Endodermal cell (in vitro differentiated cells): ENCODE measurements at places on chromosomes 16 and 17.

DNA sequence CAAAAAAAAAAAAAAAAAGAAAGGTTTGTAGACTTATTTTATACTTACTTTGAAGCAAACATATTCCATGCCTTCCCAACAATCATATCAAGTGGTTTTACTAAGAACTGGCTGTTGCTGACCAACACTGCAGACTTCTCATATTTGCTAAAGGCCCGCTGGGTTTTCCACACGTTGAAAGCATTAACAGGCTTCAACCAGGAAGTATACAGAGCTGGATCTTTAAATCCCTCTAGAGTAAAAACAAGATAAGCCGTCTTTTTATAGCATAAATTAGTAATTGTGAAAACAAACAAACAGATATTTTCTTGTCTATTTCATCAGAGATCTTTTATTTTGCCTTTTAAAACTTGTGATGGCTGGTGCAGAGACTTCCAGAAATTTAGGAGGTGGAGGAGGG is 29.1 kb downstream of the TUBD1 start:
- no peak for DNase-seq

GRCh38 chr16:51152691-51153576 is 1.9 kb upstream of the SALL1 start:
- DNase-seq: peak; percentile 85

- DNase-seq: peak; percentile 87
Observed at GRCh38 chr16:31148281-31148728, 1.6 kb downstream of the PRSS36 start.

GRCh38 chr17:74149597-74150427 is 53.7 kb upstream of the RPL38 start:
- DNase-seq: peak; percentile 60

- DNase-seq: no peak
Observed at GRCh38 chr16:56517206-56517605, 2.6 kb downstream of the BBS2 start.

GRCh38 chr16:11091021-11091785 is 146.8 kb downstream of the CLEC16A start:
- DNase-seq: no peak

DNA sequence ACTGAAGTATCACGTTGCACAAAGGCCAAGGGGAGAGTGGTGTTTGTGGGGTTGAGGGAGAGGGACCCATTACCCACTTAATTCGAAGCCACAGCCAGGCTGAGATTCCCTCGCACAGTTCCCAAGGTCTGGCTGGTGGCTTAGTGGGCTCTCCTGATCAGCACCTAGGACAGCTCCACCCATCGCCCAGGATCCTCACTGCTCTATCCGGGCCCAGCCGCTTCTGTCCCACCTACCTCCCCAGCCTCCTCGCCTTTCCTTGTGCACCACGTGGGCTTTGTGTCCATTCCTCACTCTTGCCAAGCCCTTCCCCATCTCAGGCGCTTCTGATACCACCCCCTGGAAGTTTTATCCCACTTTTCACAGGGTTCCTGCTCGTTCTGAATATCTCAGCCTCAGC is 163.5 kb downstream of the CCT6B start:
- peak; percentile 97 for DNase-seq

DNA sequence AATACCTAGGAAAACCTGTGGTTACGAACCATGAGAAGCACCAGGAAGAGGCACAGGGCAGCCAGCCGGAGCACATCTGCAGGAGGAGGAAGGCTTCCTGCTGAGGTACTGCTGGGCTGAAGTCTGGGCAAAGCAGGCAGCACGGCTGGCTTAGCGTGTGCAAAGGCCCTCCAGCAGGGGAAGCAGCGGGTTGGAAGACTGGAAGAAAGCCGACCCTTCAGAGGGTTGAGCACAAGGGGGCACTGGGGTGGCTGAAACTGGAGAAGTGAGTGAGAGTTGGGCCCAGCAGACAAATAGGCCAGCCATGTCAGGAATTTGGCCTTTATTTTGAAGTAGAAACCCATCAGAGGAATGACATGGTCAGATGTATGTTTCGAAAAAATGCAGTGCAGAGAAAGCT is 12.1 kb upstream of the HSD3B7 start:
- peak; percentile 76 for DNase-seq

GRCh38 chr16:56631832-56632155 is 665 bp upstream of the MT1M start:
- DNase-seq: no peak

GRCh38 chr16:23802776-23803175 is 33.0 kb upstream of the PRKCB start:
- no peak for DNase-seq

GRCh38 chr17:16941072-16942036 is 30.6 kb downstream of the TNFRSF13B start:
- DNase-seq: peak; percentile 55
